LoVo (cell line): ENCODE measurements at places on chromosomes 4 and X.

GRCh38 chr4:169231647-169232262, 39.0 kb downstream of the SH3RF1 start:
- DNase-seq, result no peak

- no peak for DNase-seq
These were observed 103.7 kb downstream of the APOOL start for GRCh38 chrX:85107407-85107806.

DNA sequence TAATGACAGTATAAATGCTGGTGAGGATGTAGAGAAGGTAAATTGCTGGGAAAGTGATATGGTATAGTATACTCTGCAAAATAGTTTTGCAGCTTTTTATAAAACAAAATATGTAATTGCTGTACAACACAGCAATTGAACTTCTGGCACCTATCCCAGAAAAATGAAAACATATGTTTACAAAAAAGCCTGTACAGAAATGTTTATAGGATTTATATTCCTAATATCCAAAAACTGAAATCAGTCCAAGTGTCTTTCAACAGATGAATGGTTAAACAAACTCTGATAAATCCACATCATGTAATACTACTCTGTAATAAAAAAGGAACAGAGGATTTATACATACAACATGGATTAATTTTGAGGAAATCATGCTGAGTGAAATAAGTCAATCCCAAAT, 198.4 kb upstream of the ACTRT1 start:
- no peak for DNase-seq

- DNase-seq, result no peak
These were observed 1085.0 kb downstream of the CCSER1 start for GRCh38 chr4:91212211-91212610.

DNA sequence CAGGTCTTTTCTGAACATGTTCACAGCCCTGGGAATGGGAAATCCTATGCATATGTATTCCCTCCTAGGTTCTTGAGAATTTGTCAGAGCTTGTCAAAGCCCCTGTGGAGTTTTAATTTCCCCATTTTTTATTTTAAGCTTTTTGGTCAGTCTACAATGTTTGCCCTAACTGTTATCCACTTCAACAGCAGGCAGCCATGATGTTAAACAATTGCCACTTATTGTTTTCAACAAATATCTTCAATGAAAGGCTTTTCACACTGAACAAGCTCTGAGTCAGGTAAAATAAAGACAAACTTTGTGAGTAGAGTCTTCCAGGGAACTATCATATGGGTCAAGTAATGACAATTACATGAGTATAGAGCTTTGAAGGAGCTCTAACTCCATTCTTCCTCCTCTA, 25.0 kb upstream of the ATP1B4 start:
- no peak for DNase-seq

- DNase-seq, result no peak
These were observed 47.9 kb downstream of the BEND4 start for GRCh38 chr4:42104521-42104920.

DNA sequence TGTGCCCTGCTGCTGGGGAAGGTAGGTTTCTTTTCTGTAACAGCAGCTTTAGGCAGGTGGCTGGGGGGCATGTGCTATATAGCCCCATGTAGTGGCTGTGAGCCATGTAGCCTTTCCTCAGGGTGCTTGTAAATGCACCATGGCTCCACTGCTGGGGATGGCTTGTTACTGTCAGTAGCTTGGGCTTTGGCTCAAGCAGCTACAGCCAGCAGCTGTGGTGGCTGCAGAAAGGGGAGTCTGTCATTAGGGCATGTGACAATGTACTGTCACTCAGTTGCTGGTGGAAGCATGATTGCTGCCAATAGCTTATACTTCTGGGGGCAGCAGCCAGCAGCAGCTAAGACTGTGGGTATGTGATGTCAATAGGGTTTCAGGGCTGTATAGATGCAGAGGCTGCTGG, 33.9 kb upstream of the DDIT4L start:
- no peak for DNase-seq

- no peak for DNase-seq
These were observed 20.9 kb upstream of the IQCM start for GRCh38 chr4:149836546-149836945.
